ENCODE measurements at places on chromosomes 12 and 14.

DNA sequence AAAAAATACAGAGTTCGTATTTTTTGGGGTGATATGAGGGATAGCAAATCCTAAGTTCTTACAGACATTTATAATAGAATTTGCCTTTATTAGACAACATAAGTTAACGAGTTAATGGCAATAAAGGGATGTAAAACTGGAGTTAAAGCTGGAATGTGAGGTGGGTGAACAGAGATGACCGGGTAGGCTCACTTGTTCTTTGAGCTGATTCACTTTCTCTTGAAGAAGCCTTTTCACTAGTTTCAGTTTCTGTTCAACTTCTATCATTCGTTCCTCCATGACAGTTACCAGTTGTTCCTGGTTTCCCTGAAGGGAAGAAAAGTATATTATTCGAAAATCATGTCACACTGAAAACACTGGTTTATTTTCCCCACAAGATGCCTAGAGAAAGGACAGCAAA is 57.7 kb upstream of the SAV1 start:
- no peak for DNase-seq

- DNase-seq = peak; percentile 54
Observed at GRCh38 chr14:98321841-98322240, 950.2 kb downstream of the BCL11B start.

DNA sequence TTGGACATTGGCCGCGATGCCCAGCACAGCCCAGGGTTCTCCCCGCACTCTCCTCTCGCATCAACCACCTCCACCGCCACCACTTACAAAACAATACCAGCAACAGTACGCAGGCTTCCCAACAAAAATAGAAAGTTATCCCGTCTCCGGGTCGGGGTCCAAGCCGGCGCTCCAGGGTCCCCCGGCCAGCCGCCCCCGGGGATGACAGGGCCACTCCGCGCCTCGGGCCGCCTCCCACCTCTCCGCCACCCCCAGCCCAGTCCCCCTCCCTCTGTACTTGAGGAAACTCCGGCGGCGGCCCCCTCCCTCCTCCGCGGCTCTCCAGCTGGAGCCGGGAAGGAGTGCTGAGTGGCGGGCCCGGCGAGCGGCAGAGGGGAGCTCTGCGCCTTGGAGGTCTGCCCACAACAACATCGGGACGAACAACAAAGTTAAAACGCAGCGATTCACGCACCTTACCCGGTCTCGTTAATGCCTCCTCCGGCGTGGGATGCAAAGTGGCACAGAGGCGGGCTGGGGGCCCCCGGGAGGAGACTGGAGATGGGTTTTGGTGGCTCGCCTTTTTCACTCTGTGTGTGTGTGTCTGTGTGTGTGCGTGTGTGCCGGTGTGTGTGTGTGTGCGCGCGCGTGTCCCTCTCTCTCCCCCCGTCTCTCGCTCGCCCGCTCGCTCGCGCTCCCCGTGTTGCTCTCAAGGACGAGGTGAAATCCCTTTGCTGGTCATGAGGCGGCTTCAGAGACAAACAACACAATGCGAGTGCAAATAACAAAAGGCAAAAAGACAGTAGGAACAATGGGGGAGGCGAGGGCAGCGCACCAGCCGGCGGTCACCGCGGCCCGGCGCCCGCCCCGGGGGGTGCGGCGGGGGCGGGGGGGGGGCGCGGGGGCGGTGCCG is 386.8 kb downstream of the BCAT1 start:
- DNase-seq = peak; percentile 29

DNA sequence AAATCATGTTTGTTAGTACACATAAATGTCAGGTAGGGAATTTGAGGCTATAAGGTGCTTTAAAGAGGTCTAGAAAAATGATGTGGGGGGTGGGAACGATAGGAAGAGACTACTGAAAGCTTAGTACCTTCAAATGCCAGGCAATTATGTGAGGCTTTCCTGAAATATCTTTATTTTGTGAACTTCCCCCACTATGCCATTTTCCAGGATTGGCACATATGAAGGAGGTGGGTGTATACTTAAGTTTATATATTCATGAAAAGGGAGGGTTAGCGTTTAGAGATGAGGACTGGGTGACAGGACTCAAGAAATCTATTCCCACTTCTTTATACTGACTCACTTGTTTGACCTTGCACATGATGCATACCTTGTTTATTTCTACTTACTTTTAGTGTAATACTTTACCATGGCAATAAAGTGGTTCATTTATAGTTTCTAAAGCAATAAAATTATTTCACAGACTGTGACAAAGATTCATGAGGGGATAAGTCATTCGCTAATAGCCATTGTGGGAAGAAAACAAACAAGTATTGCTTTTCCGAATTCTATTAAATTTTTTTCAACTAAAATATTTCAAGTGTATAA is 77.1 kb downstream of the PLEKHA5 start:
- DNase-seq = no peak

DNA sequence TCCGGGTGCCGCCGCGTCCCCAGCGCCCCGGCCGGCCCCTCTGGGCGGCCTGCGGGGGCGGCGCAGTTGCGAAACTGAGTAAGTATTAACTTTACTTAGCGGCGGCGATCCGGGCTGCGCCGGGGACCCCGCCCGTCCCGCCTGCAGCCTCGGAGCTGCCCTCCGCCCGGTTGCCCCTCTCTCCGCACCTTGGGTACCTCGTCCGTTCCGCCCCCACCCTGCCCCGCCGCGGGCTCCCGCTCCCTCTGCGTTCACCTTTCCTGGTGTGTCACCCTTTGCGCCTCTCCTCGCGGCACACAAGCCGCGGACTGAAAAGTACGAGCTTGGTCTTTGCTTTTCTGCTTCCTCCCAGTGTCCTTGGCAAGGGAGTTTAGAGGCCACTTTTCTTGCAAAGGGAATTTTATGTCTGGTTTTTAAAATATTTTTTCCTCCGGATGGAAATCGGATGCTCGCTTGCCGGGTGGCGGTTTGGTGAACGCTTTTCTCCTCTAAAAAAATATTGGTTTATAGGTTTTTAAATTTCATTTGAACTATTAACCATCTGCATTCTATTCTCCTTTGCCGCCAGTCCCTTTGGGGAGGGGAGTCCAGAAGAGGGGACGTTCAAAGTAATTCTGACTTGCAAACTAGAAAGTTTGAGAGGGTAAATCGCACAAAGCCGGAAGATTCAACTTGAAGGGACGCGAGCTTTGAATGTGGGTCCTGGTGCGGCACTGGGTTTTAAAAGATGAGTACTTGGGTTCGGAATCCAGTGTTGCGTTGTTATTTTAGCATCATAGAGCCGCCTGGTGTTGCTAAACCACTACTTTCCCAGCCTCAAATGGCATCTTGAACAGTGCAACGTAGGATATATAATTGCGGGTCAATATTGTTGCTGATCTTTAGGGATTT is 834 bp downstream of the RASSF8 start:
- DNase-seq = peak; percentile 73

GRCh38 chr12:55470088-55470829 is at the start of gene OR6C70:
Gene OR6C70 (minus strand): TSS chr12:55470138. CDS start chr12:55470138, 0 bp downstream.
- DNase-seq = no peak

- no peak for DNase-seq
Observed at GRCh38 chr12:109524466-109525278, 47.2 kb downstream of the UBE3B start.

DNA sequence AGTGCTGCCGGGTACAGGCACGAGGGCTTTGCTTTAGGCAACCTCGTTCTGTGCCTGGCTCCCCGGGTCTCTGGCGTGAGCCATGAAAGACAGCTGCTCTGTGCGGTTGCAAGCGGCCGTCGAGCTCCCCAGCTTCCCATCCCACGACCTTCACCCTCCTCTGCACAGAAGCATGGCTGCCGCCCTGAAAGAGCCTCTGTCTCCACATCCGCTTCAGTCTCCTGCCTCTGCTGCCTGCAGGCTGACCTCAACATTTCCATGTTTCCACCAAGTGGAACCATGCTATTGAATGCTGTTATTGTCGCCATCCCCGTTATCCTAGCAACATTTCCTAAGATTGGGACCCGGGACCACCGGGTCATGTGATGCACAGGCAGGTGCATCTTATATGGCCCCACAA is 57.1 kb downstream of the KDM2B start:
- DNase-seq = no peak

DNA sequence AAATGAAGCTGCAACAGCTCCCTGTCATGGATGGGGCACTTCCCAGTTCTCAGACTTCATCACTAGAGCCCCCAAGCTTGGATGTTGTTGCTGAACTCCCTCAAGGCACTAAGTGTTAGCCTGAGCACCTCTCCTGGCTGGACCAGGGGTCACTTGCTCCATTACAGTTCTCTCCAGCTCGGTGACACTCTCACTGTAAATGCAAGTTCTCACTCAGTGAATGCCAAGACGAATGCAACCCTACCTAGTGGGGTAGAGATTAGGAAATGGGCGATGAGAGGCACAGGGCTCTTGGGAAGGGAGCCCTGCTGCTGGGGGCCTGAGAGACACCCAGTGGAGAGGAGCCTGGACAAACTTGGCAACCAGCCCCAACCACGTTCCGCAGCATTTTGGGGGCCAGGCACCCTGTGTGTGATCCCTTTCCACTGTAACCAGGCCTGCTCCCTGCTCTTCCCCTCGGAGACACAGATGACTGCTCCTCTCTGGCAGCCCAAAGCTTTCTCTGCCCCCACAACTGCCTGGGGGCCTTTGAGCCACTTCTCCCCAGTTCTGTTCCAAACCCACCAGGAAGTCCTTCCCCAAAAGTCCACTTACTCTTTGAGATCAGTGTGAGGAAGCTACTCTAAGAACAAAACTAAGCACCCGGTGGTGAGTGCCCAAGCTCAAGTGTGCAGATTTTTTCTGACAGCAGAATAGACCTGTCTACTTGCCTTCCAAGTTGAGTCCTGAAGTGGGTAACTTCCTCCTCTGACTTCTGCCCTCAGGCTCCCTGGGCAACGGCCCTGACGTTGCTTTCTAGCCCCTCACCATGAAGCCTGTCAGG is 8.0 kb upstream of the SELPLG start:
- no peak for DNase-seq

DNA sequence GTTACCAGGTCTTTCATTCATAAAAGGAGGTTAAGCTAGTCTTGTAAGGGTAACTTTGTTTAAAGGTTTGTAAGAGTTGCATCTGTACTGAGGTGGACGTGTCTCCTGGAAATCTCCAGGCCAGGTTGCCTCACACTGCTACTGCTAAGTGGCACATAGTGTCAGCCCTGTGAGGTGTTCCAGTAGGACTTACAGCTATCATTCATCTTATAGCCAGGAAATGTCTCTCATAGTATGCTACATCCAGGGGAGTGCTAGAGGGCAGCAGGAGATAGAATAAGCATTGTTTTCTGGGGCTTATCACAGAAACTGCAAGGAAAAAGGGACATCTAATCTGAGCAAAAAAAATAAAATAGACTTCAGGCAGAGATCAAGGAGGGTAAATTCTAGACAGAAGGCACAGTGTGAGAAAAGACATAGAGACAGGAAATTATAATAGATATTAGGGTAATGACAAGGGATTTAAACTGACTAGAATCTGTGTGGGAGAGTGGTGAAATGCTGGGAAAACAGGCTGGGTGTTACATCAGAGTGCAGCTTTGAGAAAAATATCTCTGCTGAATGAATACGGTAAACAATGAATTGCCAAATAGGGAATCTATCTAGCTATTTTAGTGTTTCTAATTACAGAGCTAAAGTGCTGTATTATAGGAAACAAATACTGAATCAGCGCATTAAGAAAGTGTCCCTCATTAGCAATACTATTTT is 205.1 kb upstream of the ABCD2 start:
- no peak for DNase-seq

GRCh38 chr14:64736271-64737169 is 32.3 kb downstream of the PLEKHG3 start:
- peak; percentile 63 for DNase-seq

- no peak for DNase-seq
Observed at GRCh38 chr14:74592476-74593201, 19.4 kb downstream of the LTBP2 start.

- no peak for DNase-seq
Observed at GRCh38 chr14:80483331-80483730, 272.0 kb upstream of the DIO2 start.

DNA sequence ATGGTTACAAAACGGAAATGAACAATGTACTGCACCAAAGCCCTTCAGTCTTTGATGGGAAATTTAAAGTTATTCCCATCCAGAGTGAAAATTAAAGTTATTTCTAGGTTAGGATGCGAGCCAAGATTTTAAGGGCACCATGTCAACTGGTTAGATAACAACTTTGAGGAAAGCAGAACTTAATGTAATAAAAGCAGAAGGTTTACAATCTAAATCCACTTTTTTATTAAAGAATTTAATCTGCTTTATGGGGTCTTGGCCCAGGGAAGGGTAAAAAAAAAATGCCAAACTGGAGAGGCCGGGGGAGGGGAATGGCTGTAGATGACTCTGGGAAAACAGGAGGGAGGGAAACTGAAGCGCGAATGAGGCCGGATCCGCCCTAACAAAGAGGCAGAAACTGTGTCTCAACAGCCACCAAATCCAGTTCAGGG is 108.2 kb upstream of the ATF7IP start:
- DNase-seq = no peak

DNA sequence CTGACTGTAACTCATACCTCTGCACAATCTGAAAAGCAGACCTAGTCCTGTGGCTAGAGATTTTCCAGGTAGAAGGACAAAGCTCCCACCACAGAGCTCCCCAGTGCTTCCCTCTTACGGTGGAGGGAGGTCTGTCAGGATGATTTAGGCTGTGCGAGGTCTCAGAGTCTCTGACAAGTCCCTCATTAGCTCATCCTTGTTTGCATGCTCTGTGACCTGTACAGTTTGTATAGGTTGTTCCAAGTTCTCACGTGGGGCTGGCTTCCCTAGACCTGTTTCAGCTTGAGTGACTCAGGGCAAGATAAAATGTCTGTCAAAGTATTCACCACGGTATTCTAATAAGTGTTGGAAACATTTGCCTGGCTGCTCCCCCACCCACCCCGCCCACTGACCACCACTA is 34.8 kb downstream of the ASCL1 start:
- DNase-seq = no peak

DNA sequence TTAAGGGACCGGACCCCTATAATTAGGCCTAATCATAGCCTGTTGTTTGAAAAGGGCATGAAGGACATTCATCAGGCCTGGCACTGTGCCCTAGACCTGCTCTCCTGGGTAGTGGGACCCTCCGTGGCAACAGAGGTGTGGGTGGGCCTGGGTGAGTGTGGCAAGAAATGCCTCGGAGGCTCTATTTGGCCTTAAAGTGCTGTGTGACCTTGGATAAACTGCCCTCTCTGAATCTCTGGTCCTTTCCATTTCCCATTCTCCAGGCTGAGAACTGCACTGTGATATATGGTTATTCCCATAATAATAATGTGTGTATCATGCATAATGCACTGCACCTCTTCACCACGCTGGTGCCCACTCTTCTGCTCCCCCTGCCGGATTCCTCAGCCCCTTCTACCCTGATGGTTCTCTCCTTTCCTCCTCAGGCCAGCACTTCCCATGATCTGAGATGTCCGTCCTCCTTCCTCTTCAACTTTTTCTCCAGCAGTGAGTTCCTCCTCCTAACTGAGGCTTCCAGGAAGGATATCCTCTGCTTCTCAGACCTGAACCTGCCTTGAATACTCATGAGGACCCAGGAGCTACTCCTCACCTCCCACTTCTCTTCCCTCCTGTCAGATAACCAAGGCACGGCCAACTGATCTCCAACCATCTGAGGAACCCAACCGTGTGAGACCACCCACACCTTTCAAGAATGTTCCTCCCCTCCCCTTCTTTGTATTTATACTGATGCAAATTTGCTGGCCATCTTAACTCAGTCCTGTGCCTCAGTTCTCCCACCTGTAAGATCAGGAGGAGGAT is 111.0 kb upstream of the PZP start:
- no peak for DNase-seq

- no peak for DNase-seq
Observed at GRCh38 chr14:51118993-51119392, 24.1 kb upstream of the TRIM9 start.

GRCh38 chr12:102891756-102892155 is 25.3 kb downstream of the PAH start:
- no peak for DNase-seq

All from kidney tubule cell (primary cell).